ENCODE measurements at places on chromosomes 2 and 18.

GRCh38 chr18:48342581-48342980 lies 66.6 kb downstream of the ZBTB7C start:
- no peak for DNase-seq

DNA sequence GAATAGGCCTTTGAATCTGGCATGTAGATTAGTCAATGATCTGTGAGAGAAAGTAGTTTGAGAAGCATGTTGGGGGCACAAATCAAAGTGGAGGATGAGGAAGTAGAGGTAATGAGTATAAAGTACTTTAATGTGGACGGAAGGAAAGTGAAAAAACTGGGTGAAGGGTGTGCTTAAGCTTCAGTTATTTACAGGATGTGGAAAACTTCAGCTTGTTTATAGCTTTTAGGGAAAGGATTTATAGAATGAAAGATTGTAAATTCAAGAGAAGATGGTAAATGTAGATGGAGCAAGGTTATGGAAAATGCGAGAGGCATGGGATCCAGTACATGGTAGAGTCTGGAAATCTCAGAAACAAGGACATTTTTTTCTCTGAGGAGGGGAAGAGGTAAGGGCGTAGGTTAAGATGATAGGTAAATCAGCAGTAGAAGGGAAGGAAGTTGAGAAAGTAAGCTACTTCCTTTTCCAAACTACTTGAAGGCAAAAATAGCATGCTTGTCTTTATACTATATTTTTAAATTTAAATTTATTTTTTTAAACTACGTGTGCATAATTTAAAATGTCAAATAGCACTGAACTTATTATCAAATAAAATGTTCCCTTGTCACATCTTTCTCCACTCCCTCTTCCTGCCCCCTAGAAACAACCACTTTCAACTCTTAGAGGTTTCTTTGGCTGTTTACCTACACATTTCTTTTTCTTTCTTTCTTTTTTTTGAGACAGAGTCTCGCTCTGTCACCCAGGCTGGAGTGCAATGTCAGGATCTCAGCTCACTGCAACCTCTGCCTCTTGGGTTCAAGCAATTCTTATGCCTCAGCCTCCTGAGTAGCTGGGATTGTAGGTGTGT lies 8.5 kb downstream of the FAM117B start:
- no peak for DNase-seq

- DNase-seq: no peak
These were observed 118.2 kb downstream of the ZNF516 start for GRCh38 chr18:76376668-76377358.

DNA sequence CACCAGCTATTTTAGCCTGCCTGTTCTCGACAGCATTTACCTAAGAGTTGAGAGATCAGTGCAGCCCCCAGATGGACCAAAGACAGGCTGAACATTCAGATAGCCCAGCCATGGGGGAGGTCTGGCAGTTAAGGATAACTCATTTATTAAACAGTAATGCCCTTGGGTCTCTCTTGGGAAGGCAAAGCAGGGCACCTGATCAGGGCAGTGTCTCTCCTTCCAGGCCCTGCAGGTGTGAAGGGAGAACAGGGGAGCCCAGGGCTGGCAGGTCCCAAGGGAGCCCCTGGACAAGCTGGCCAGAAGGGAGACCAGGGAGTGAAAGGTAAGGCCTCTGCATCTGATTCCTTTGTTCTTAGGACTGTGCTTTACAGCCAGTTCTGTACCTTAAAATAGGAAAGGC lies 49.6 kb downstream of the MARCO start:
- DNase-seq: no peak

DNA sequence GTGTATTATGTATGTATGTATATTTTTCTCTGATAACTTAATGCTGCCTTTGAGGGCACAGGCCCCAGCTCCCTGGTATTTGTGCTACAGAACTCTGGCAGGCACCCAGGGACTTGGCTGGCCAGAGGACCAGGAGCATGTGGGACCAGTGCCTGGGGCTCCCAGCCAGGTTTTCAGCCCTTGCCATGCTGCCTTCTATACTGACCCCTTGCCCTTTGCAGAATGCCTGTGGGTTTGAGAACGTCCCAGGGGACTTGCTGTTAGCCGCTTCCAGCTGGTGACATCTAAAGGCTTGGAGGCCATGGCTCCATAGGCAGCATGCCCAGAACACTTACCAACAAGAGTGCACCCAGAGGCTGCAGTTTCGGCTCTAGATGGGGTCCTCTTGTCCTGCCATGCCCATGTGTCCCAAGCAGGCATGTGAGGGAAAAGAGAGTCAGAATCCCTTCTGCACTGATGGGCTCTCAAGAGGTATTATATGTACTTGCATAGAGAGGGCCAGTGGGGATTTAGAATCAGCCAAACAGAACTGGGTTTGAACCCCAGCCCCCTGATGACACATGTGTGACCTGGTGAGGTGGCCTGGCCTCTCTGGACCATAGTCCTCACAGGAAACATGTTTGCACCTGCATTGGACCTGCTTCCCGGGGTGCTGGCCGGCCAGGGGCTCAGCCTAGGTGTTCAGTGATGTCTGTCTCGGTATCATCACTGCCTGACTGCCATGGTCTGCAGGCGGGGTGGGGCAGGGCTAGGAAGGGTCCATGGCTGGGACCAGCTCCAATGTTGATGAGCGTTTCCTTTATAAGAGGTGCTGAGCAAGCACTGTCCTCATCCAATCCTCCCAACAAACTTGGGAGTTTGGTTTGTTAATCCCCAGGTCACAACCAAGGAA lies 119.2 kb upstream of the FHL2 start:
- no peak for DNase-seq

DNA sequence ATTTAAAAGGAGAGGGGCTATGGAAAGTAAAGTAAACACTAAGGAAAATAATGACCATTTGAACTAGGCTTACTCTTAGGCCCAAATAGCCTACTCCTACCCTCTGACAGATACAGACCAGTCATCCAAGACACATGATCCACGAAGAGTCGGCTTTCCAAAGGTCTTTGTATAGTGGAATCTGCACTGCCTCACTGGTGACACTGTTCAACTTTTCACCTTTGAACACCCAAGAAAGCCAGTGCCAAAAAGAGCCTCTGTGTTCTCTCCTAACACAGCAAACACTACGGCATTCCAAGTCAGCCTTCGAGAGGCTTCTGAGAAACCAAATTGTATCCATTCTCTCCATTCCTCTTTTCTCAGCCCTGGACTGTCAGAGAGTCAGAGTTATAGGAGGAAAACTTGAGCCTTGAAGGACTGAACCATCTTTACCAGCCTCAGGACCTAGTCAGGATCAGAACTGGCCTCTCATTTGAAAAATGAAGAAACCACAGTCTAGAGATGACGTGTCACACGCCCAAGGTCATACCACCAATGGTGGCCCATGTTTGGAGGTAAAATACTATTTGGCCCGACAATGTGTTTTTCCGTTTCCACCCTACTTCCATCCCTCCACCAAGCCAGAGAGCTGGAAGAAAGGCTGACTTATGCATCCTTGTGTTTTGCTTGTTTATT lies 267.4 kb upstream of the ACVR2A start:
- DNase-seq: no peak

DNA sequence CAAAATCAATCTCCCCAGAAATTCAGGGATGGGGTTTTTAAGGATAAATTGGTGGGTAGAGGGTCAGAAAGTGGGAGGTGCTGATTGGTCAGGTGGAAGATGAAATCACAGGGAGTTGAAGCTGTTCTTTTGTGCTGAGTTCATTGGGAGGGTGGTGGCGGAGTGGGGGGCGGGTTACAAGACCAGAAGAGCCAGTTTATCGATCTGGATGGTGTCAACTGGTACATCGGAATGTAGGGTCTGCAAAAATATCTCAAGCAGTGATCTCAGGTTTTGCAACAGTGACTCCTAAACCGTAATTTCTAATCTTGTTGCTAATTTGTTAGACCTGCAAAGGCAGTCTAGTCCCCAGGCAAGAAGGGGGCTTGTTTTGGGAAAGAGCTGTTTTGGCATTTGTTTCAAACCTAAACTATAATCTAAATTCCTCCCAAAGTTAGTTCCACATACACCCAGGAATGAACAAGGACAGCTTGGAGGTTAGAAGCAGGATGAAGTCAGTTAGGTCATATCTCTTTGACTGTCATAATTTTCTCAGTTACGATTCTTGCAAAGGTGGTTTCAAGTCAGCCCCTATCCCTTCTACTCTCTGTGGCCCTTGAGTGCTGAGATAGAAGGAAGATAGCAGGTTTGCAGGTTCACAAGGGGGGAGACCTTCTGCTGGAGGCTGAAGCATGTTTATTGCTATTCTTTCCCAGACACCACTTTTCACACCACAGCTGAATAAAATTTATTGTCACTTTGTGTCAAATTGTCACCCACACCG lies 12.3 kb upstream of the CXXC1 start:
- no peak for DNase-seq

DNA sequence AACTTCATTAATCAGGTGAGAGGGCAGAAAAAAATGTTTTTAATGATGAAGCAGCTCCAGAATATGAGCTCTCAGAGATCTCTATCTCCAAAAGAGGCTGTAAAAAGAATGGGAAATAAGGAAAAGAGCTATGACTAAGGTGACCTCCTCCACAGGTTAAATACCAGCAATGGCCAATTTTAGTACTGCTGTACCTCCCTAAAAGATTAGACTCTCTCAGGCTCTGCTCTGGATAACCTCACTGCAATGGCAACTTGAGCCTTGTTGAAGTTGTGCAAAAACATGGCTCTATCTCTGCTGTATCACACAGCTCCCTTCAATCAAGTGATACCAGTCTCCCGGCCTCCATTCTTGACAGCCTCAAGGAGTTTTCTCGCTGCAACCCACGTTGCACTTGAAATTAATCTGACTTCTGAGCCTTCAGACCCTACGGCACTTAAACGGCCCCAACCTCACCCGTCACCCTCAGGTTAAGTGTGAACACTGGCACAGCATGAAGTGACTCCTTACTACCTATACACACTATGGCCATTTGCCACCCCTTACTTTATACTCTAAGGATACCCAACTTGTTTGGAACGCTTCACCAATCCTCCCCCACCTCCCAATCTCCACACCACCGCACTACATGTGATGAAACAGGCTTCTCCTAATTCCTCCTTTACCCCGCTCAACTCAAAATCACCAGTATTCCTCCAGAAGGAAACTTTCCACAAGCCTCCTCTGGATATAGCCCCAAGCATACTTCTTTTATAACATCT lies 36.3 kb downstream of the SMAD2 start:
- no peak for DNase-seq

DNA sequence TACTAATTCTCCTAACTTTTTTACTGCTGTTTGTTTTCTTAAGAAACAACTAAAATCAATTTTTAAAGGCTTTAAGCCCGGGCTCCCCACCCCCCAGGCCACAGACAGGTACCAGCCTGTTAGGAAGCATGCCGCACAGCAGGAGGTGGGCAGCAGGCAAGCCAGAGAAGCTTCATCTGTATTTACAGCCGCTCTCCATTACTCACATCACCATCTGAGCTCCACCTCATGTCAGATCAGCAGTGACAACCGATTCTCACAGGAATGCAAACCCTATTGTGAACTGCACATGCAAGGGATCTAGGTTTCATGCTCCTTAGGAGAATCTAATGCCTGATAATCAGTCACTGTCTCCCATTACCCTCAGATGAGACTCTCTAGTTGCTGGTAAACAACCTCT lies 517.0 kb downstream of the NRXN1 start:
- DNase-seq: no peak

- no peak for DNase-seq
These were observed 27.8 kb downstream of the DYSF start for GRCh38 chr2:71481111-71481510.

DNA sequence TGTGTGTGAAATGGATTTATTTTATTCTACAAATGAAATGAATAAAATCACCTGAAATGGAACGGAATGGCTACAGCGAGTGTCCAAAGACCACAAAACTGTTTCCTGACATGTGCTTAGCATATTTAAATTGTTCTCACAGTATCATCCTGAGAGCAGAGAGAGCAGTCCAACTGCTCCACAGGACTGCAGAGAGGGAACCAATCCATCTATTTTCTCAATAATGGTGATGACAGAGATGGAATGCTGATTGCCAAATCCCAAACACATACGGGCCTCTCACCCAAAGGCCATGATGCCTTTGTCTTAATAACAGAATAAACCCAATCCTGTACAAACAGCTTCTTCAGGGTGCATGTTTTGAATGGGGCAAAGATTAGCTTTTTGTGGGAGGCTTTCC lies 41.1 kb downstream of the STAT1 start:
- no peak for DNase-seq

DNA sequence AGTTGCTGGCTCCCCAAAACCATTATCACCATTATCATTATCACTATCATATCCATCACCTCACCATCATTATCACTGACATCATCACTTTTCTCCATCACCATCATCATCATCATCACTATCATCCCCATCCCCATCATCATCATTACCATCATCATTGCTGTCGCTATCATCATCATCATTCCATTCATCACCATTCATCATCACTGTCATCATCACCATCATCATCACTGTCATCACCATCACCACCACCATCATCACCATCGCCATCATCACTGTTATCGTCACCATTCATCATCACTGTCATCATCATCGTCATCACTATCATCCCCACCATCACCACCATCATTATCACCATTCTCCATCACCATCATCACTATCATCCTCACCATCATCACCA lies 9.0 kb downstream of the HPCAL1 start:
- DNase-seq: no peak

DNA sequence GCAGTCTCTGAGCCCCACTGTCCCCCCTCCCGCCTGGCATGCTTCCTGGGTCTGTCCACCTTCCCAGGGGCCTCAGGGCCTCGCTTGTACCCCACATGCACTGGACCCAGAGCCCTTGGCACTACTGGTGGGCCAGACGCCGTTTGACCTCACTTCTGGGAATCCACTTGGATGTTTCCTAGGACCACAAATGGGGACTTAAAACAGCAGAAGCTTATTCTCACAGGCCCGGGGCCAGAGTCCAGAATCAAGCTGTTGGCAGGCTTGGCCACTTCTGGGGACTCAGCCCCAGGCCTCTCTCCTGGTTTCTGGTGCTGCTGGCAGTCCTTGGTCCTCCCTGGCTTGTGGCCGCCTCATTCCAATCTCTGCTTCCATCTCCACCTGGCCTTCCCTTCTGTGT lies 19.6 kb downstream of the ANO7 start:
- DNase-seq: no peak

GRCh38 chr2:160223560-160223959 lies 23.5 kb upstream of the ITGB6 start:
- DNase-seq: no peak

DNA sequence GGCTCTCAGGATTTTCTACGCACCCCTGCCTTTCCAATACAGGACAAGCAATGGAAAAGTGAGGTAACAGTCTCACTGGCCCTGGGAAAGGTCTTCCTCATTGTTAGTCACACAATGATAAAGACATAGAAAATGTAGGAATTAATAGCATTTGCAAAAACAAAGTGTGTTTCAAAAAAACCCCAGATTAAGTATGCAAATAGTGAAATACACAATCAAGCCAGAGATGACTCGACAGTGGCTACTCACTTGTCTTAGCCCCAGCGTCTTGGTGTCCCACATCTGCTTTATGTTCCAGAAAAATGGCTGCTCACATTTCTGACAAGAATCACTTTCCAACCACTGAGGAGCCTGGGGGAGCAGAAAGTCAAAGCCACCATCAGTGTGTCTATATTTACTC lies 47.0 kb upstream of the AP1S3 start:
- no peak for DNase-seq

GRCh38 chr2:188705191-188705590 lies 269.0 kb upstream of the COL3A1 start:
- DNase-seq: no peak

- DNase-seq: no peak
These were observed 6.9 kb upstream of the SLC11A1 start for GRCh38 chr2:218375212-218375611.
